ENCODE measurements at places on chromosomes 3 and 15. TPM values are rescaled to one million over a fixed set of nuclear protein-coding genes. Genes with fewer than 3 reads are reported as not detected.

WDR93 gene
- total RNA-seq = 0.36 TPM

PEX5L gene
- 0.59 TPM for total RNA-seq

UBAP1L gene
- total RNA-seq = 3.3 TPM

IL17RE gene
- total RNA-seq = 0.29 TPM

TICRR gene
- total RNA-seq = 0.88 TPM

TTBK2 gene
- 15.2 TPM for total RNA-seq

Measured in osteoblast (primary cell).